ENCODE measurements at places on chromosomes 3 and 15. TPM values are rescaled to one million over a fixed set of nuclear protein-coding genes. Genes with fewer than 3 reads are reported as not detected.
A peak's percentile ranks its signal among the peaks of the same experiment; 100 is the strongest.

Gene INTS14
- 36.4 TPM for total RNA-seq

Gene GCSAM
- total RNA-seq, result 21.6 TPM

Gene GP9
- total RNA-seq, result not detected

DNA sequence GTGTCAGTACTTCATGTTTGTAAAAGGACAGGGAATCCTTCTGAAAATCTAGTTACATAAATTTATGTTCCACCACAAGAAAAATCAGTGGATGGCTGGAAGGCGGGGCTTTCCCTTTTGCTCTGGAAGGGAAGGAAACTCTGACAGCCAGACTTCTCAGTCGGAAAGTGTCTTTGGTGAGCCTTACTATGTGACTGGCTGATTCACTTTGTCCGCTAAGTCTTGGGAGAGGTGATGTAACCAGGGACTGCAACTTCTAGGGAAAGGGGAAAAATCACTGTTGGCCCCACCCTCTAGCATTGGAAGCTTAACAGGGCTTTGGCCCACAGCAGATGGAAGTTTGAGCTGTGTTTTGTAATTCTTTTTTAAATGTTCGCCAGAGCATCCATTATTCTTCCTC, 281.4 kb upstream of the CTDSPL start:
- DNase-seq, result no peak

Gene FEZF2
- not detected for total RNA-seq

Gene SNTN
- not detected for total RNA-seq

DNA sequence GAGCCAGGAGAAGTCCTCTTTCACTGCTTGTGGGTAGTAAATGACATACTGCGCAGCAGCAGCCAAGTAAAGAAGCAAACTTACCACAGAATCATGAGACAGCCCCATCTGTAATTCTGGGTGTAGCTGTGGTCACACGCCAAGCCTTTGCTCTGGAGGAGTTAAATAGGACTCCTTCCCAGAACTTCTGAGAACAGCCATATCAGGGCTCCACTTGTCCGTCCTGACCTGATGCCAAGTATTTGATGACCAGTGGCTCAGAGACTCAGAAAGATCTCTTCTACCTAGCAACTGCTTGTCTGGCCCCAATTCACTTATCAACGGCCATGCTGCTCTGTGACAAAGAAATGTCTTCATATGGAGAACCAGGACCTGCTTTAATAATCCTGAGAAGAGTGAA, 20.6 kb upstream of the GOLIM4 start:
- DNase-seq, result no peak

Gene SYNPR
- not detected for total RNA-seq

Gene RAD54L2
- total RNA-seq, result 42.8 TPM

DNA sequence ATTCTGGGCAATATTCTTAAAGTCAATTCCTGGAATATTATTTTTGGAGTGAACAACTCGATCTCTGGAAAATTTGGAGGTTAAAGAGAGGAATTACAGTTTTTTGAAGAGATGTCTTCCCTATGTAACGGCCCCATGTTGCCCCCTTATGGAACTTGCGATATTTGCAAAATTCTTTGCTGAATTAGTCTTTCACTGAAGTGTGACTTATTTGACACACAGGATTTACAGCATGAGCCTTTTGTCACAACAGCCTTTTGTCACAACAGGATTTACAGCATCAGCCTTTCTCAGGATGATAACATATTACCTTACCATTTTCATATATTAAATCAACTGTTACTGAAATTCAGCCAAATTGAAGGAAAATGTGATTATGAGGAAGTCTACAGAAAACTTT, 37.8 kb upstream of the SPTSSB start:
- peak; percentile 3 for DNase-seq

Gene ISLR
- not detected for total RNA-seq

GRCh38 chr15:62912808-62913207, 129.7 kb upstream of the TPM1 start:
- DNase-seq, result no peak

- no peak for DNase-seq
Measured at GRCh38 chr3:123693584-123694190, 108.8 kb upstream of the HACD2 start.

All from T-cell (primary cell).